Stimulated activated CD4-positive, alpha-beta T cell treated with anti-CD3 and anti-CD28 coated beads, Interleukin-1b, Interleukin-23, amount 100 ng/mL, for 1 hour (primary cell): ENCODE measurements at places on chromosomes 5 and 9.
A peak's percentile ranks its signal among the peaks of the same experiment; 100 is the strongest.

GRCh38 chr5:14341571-14342230 lies 198.6 kb downstream of the TRIO start:
- DNase-seq = no peak

- no peak for DNase-seq
Observed at GRCh38 chr5:115377468-115378217, 81.2 kb upstream of the CCDC112 start.

GRCh38 chr5:173633304-173633703 lies 16.9 kb upstream of the BOD1 start:
- no peak for DNase-seq

- DNase-seq = no peak
Observed at GRCh38 chr5:158142156-158142555, 283.2 kb upstream of the CLINT1 start.

DNA sequence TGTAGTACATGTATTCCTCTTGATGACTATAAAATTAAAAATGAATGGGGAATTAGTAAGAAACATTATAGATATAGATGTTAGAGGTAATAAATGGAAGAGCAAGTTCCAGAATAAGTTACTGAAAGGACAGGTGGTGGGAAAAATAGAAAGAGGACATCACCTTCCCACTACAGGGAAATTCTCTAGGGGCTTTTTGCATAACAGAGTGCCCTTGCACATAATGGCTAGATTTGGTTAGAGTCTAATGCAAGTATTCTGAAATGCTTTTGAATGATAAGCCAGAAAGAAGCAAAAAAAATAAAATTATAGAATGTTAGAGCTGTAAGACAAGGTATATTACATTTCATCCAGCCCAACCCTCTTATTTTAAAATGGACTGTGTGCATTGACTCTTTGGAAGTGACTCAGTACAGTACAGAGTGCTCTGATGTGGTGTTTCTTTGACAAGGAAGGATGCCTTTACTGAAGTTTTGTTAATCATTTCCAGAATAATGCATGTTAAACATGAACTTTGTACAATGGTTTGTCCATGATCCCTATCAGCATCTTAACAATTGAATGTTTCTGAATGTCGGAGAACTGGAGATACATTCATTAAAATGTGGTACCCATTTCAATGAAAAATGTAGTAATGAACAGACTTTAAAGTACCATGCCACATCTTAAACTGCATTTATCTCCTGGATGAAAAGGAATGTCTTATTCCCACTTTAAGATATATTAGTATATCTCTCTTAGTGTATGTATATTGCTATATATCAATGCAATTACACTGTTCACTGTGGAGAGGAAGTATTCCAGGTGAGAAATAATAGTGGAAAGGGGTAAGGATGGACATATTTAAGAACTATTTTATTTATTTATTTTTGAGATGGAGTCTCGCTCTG lies 391.1 kb downstream of the ADGRV1 start:
- no peak for DNase-seq

- peak; percentile 13 for DNase-seq
Observed at GRCh38 chr5:172005708-172006320, 624 bp downstream of the FBXW11 start.

GRCh38 chr5:180832638-180833068 lies 28.4 kb downstream of the ZFP62 start:
- DNase-seq = no peak

DNA sequence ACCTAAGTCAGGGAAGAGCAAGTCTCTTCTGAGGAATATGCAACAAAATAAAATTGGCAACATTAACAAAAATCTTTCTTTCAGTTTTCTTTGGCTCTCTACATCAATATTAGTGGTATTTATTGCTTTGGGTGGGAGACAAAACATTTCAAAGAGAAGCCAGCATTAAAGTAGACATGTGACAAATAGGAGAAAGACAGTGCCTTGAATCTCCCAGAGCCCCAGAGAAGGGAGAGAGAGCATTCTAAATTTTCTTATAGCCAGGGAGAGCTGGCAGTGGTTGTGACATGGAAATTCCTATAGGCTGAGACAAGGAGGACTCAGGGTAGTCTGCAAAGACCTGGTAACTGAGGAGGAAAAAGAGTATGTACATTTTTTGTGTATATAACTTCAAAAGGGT lies 79.4 kb upstream of the NREP start:
- no peak for DNase-seq

DNA sequence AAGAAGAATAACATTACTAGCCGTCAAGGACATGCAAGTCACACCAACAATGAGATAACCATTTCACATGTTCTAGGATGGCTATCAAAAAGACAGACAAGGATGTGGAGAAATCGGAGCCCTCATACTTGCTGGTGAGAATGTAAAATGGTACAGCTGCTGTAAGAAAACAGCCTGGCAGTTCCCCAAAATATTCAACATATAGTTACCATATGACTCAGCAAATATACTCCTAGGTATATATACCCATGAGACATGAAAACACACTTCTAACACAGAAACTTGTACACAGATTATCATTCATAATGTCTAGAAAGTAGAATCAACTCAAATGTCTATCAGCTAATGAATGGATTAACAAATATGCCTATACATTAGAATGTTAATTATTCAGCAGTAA lies 105.4 kb upstream of the PCAT7 start:
- no peak for DNase-seq

- DNase-seq = no peak
Observed at GRCh38 chr5:37933576-37933975, 93.7 kb upstream of the GDNF start.
